ENCODE measurements at places on chromosomes 12 and 14.
A peak's percentile ranks its signal among the peaks of the same experiment; 100 is the strongest.

DNA sequence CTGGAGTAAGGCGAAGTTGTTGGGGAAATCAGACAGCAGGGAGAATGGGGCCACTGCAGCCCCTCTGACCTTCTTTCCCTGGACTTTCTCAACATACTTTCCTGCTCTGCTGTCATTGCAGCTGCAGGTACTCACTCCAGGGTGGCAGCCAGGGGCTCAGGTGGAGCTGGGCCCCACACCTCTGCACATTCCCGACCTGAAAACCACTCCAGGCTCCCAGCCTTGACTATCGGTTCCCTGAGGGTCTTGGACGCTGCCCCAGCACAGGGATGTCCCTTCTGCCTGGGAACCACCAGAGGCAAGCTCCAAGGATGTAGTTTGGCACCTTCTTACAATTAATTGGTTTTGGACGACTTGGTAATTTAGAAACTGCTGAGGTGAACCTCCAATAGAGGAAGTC, 24.8 kb upstream of the CAPRIN2 start:
- DNase-seq, result no peak

DNA sequence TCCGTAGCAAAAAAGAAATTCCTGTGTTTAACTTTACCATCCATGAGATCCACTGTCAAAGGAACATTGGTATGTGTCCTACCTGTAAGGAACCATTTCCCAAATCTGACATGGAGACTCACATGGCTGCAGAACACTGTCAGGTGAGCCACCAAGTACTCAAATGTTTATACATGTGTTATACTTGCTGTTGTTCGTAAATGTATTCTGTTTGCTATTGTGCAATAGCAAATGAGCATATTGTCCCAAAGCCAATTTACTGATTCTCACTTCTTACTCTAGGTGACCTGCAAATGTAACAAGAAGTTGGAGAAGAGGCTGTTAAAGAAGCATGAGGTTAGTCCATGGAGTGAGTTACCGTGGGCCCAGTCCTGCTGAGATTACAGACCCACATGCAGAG, 9.4 kb downstream of the TRAFD1 start:
- no peak for DNase-seq

- DNase-seq, result no peak
These were observed 4.2 kb upstream of the CLEC4C start for GRCh38 chr12:7751394-7751793.

- no peak for DNase-seq
These were observed 33.8 kb downstream of the SAMD4A start for GRCh38 chr14:54600717-54601109.

DNA sequence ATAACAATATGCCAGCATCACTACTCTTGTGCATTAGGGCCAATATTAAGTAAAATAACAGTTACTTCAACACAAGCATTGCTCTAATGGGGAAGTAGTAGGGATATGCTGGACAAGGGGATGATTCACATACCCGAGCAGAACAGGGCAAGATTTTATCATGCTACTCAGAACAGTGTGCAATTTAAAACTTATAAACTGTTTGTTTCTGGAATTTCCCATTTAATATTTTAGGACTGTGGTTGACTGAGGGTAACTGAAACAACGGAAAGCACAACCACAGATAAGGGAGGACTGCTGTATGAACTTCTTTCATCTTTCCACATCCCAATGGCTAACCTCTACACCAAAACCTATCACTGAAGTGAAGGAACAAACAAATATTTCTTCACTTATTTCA, 36.8 kb downstream of the SARNP start:
- no peak for DNase-seq

- DNase-seq, result no peak
These were observed 66.1 kb downstream of the FUT8 start for GRCh38 chr14:65478596-65478995.

DNA sequence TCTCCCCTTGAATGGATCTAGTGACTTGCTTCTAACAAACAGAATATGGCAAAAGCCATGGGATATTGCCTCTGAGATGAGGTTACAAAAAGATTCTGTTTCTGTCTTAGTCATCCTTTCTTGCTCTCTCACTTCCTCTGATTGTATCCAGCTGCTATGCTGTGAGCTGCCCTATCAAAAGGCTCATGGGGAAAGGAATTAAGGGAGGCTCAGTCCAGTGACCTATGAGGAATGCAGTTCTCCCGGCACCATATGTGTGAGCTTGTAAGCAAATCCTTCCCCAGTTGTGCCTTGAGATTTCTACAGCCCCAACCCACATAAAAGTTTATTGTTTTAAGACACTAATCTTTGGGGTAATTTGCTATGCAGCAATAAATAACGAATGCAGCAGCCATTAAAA, 183.1 kb downstream of the KLHL28 start:
- no peak for DNase-seq

DNA sequence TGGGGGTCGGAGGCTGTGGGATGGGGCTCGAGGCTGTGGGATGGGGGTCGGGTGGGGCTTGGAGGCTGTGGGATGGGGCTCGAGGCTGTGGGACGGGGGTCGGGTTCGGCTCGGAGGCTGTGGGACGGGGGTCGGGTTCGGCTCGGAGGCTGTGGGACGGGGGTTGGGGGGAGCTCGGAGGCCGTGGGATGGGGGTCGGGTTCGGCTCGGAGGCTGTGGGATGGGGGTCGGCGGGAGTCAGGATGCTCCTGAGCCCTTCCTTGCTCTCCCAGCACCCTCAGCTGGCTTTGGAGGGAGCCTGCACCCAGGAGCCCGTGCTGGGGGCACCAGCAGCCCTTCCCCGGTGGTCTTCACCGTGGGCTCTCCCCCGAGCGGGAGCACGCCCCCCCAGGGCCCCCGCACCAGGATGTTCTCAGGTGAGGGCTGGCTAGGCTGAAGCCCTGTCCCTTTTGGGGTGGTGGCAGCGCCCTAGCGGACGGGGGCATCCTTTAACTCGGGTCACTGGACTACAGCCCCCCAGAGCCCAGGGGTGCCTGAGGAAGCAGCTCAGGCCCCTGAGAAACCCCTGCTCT, 11.9 kb upstream of the PUS1 start:
- DNase-seq, result no peak

DNA sequence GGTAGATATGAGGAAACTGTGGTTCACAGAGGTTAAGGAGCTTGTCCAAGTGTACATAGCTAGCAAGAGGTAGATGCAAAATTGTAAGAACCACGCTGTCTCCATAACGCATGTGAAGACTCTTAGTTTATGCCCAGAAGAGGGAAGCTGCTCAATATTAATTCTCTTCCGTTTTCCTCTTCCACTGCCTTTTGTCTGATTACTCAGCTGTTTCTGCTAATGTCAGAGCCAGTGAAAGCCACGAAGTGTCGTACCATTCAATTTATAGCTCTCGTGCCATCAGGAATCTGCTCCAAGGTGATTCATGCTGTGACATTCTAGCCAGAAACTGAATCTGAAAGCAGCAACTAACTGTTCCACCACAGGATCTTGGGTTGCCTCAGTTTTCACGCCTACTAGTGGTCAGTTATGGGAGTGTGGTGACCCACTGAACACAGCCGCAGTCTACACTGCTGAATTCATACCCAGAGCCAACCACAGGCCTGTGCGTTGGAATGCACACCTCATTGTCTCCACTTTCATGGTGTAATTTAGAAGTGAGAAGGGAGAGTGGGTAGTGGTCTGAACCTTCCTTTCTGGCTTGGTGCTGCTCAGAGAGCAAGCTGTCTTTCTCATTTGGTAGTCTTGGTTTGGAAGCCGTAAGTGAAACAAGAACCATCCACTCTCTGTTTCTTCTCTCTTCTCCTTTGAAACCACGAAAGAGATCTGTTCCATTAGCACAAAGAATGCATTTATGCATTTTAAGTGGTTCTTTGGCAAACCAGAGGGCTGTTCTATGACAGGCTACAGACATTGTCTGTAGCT, 74.2 kb upstream of the NAP1L1 start:
- DNase-seq, result no peak

- no peak for DNase-seq
These were observed 1031.9 kb upstream of the LRFN5 start for GRCh38 chr14:40574780-40575179.

DNA sequence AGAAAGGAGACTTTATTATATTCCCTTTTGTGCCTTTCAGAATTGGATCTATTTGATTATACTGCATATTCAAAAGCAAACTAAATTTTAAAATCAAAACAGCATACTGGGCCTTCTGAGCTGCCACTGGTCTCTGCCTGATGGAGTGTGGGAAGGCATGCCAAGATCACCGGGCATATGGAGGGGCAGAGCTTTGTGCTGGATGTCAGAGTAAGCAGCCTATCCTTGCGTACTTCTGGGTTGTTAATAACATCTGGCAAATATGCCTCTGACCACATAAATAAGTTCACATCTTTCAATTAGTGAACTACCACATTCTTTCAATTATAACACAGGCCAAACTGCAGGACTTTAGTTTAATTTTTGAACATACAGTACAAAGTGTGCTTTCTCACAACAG, 18.3 kb downstream of the MLH3 start:
- DNase-seq, result no peak

DNA sequence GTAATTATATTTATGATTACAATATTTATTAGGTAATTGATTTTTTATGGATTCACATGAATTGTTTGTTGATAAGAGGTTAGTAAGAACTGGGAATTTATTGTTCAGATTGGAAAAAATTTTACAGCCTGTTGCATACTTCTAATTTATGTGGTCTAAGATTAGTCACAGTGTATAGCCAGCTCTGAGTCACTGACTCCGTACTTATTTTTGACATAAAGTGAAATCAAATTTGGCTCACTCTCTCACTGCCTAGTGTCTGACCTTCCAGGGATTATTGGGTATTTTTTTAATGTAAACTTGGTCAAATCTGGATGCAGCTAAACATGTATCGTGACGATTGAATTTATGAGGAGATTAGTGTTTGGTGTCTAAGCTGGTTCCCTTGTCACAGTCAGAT, 109.3 kb downstream of the PTPRQ start:
- DNase-seq, result no peak

DNA sequence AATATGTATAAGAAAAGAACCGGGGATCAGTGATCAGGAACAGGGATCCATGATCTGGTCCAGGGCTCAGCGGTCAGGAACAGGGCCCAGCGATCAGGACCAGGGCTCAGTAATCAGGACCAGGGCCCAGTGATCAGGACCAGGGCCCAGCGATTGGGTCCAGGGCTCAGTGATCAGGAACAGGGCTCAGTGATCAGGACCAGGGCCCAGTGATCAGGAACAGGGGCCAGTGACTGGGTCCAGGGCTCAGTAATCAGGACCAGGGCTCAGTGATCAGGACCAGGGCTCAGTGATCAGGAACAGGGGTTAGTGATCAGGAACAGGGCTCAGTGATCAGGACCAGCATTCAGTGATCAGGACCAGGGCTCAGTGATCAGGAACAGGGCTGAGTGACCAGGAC, 56.3 kb downstream of the TMEM121 start:
- DNase-seq, result no peak

GRCh38 chr12:9134981-9135628, 19.4 kb upstream of the A2M start:
- DNase-seq, result no peak

- peak; percentile 38 for DNase-seq
These were observed 57.5 kb downstream of the PLEKHA5 start for GRCh38 chr12:19186722-19187661.

- DNase-seq, result peak; percentile 56
These were observed 29.2 kb upstream of the FOS start for GRCh38 chr14:75249251-75249957.

GRCh38 chr12:6280053-6280469, 30.4 kb upstream of the PLEKHG6 start:
- no peak for DNase-seq

GRCh38 chr14:73741386-73741875, 27.2 kb upstream of the PNMA1 start:
- DNase-seq, result no peak

GRCh38 chr14:102570334-102570995, 22.0 kb upstream of the RCOR1 start:
- DNase-seq, result no peak
